Stimulated activated CD4-positive, alpha-beta T cell treated with anti-CD3 and anti-CD28 coated beads, Interleukin-4, amount 100 ng/mL, for 1 hour (primary cell): ENCODE measurements at places on chromosomes 16 and 17.

DNA sequence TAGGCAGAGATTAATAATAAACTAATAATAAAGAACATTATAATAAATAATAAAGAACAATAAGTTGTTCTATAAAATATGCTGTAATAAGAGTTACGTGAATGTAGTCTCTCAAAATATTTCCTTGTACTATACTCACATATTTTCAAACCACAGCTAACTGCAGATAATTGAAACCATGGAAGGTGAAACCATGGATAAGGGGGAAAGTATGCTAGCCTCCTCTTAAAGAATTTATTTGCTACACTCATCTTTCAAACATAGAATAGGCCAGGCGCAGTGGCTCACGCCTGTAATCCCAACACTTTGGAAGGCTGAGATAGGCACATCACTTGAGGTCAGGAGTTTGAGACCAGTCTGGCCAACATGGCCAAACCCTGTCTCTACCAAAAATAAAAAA, 18.5 kb downstream of the CYTH1 start:
- DNase-seq: no peak

DNA sequence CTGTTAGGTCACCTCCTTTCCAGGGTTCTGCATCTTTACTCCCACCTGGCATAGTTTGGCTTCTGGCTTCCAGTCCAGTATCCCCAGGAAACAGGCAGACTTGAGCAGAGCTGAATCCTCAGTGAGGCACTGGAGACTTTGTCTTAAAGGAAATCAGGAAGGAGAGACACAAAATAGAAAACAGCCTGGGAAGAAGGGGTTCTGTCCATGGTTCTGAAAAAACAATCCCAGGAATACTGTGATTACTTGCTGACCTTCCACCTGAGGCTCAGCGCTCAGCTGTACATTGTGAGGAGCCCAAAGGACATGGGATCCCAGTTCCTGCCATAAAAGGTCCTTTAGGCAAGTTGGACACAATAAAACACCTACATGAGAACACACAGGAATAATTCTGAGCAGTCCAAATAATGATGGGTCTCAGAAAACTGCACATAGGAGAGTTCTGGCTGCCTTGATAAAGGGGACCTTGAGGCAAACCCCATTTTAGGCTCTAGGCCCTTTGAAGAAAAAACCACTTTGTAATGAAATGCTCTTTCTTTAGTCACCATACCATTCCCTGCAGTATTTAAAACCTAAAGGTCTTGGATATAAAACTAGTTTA, 81.4 kb upstream of the CRHR1 start:
- no peak for DNase-seq

DNA sequence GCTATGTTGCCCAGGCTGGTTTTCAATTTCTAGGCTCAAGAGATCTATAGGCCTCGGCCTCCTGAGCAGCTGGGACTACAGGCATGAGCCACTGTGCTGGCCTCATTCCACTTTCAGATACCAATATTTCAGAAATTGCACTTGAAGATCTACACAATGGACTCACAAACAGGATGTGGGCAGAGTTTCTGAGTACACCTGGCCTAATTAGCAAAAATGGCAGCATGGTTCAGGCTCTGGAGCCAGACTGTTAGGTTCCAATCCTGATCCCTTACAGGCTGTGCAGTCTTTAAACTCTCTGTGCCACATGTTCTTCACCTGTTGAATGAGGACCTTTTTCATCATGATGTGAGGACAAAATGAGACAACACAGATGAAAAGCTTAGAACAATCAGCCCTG, 32.2 kb downstream of the RNF157 start:
- DNase-seq: no peak

GRCh38 chr16:920051-920681, 50.6 kb downstream of the LMF1 start:
- DNase-seq: no peak

GRCh38 chr16:49369651-49370611, 3.7 kb upstream of the C16orf78 start:
- DNase-seq: no peak

- no peak for DNase-seq
Observed at GRCh38 chr16:82454566-82454965, 172.2 kb upstream of the CDH13 start.

GRCh38 chr16:35628976-35629375, 2169.6 kb downstream of the TP53TG3F start:
- DNase-seq: no peak

- DNase-seq: no peak
Observed at GRCh38 chr16:450785-451512, 25.5 kb downstream of the RAB11FIP3 start.

- no peak for DNase-seq
Observed at GRCh38 chr16:82699260-82699659, 72.5 kb downstream of the CDH13 start.

GRCh38 chr16:17311333-17312093, 159.2 kb downstream of the XYLT1 start:
- no peak for DNase-seq
